LHCN-M2 (cell line): ENCODE measurements at places on chromosomes 4 and X. TPM values are rescaled to one million over a fixed set of nuclear protein-coding genes. Genes with fewer than 3 reads are reported as not detected.

The F11 gene
- not detected in 2 replicates for total RNA-seq

DNA sequence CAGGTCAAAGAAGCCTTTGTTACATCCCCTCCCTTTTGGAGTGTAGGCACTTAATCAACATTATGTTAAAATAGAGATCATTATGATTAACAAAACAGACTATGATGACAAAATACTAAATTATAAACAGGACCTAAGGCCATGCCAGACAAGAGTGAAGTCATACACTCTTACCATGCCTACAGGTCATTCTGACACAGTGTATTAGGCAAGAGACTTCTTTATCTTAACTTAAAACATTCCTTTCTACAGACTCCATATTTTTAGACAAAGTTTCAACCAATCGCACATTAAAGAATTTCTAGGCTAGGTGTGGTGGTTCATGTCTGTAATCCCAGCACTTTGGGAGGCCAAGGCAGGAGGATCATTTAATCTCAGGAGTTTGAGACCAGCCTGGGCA, 128.6 kb upstream of the SLC34A2 start:
- no peak for DNase-seq

The SH3TC1 gene
- 5.0 and 6.5 TPM in 2 replicates for total RNA-seq

DNA sequence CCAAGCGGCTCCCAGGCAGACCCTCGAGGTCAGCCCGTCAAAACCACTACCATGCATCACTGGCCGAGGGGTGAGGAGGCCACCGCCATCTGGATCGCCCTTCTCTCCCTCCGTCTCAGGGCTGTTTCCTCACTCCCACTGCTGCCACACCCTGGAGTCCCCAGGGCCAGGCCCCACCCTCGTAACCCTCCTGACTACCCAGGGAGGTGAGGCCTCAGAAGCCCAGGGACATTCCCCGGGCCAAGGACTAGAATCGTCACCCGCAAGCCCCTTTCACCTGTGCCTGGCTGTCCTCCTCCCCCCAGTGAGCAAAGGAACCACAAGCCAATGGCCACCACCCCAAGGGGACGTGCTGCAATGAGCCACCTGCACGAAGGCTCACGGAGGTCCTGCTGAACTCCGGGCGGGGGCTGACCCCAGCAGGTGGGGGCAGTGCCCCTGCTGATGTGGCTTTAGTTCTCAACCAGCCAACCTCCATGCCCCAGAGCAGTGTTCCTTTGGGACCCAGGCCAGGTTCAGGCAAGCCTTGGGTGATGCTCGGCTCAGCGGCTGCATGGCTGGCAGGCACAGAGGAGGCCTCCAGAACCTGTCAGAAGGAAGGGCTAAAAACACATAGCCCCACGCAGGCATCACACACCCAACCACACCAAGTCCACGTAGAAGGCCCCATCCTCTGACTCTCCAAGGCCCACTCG, 23.8 kb downstream of the PPP2R2C start:
- DNase-seq = no peak

The FAM47E gene
- 0.11 and 0.19 TPM in 2 replicates for total RNA-seq

DNA sequence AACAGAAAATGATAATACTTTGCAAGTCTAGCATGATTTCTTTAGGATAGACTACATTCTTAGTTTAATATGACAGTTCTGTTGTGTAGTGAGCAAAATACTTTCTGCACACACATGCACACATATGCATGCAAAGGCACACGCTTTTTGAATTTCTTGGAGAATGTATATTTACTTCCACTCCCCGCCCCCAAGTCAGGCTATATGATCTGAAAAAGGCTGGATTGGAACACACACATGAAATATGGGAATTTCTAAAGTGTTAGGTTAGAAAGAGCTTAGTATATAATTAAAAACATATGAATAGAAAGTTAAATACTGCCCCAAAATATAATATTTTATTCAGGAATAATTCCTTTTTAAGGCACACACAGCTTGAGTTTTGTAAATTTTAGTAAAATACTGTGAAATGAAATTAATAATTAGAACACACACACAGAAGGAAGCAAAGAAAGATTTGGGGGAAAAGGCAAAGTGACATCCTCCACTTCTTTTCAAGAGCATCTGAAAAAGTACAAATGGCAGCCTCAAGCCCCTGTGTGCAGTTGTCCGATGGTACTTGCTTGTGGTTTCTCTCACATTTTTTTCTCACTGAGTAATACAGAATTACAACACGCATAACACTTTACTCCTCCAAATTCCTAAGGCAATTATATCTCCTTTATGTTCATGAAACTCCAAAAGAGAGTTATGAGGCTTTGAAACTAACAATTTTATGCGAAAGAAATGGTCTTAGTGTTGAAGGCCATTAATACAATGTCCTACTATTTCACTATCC, 228.9 kb upstream of the ETNPPL start:
- peak; percentile 87 for DNase-seq

DNA sequence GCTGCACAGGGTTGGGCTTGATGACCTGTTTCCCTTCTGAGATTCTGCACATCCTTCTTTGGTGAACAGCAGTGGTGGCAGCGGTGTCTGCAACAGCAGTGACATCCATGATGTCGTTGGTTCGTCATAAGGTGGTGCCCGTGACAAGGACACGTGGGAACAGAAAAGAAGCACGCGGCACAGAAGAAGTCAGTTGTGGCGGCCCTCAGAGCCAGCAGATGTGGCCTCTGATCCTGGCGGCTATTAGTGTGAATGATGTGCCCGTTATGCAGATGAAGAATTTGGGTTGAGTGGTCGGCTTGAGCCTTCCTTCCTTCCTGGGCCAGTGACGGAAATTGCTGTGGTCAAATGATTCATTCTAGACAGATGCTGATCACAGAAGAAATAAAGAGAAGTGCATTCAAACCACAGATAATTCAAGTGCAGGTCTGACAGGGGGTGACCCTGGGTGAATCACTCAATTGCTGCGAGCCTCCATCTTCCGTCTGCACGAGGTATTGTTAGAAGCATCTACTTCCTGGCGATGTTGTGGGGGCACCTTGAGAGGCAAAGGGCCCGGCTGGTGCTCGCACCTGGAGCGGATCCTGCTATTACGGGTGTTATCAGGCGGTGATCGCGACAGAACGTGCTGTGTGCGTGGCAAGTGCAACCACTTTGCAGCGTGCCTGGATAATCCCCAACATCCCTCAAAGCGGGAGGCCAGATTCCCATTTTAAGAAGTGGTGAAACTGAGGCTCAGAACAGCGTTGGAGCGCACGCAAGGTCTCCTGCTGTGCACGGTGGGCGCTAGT, 215.2 kb upstream of the PSAPL1 start:
- DNase-seq = peak; percentile 98

- no peak for DNase-seq
Measured at GRCh38 chr4:139672215-139672614, 6.6 kb downstream of the MGST2 start.

DNA sequence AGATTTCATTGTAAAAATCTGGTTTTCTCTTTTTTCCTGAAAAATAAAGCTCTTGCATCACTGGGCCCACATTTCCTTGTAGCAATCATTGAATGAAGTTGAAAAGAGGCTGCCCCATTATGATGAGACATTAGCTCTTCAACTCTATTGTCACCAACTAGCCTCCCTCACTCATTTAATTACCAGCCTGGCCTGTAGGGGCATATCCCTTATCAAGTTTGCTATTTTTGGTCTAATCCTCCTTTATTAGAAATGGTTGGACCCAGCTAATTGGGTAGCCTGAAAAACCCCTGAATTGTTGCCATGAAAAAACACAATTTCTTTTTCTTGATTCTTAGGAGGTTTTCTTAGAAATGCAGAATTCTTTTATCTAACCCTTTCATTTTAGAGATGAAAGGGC, 164.6 kb upstream of the CASK start:
- DNase-seq = no peak

DNA sequence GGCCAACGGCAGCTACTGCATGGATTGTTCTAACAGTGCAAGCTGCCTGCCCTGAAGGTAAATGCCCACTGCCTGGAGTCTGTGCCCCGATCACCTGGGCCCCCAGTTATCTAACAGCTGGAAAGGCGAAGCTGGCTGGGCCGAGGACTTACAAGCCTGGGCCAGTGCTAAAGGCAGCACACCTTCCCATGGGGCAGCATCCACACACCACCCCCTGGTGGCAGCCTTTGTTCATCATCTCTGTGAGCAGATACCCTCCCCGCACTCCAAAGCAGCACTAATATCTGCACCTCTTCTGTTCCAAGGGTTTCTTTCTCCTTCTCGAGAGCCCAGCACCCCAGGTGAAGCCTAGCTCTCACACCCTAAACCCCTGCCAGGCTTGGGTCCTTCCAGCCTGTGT, 7.6 kb downstream of the SLC2A9 start:
- no peak for DNase-seq

The S100P gene
- not detected in 2 replicates for total RNA-seq

The SLITRK4 gene
- total RNA-seq = 3.0 and 5.6 TPM in 2 replicates

The TRAM1L1 gene
- 6.9 TPM in 2 replicates for total RNA-seq

DNA sequence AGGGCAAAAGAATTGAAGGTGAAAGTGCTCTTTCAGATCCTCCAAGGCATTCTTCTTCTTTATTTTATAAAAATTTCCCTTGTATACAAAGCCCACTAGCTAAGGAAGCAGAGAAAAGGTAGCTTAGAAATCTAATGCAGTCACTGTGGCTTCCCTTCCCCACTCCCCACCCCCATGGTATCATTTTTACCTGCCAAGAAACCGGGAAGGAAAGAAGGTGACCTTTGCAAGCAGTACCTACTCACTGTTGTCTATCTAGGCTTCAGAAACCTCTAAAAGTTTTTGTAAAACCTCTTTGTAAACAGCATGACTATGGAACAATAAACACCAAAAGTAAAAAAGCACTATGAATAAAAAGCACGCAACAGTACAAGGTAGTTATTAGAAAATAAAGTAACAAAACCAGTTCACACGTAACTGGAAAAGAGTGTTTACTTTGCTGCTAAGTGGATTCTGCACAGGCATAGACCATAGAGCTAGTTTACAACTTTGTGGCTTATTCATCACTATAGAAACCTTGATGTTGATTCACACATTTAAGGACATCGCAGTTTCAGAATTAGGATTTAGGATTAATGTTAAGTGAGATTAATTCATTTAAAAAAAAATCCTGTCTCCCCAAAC, 109.6 kb upstream of the FTHL17 start:
- DNase-seq = no peak

- no peak for DNase-seq
Measured at GRCh38 chrX:40385682-40386081, 195.1 kb upstream of the ATP6AP2 start.

DNA sequence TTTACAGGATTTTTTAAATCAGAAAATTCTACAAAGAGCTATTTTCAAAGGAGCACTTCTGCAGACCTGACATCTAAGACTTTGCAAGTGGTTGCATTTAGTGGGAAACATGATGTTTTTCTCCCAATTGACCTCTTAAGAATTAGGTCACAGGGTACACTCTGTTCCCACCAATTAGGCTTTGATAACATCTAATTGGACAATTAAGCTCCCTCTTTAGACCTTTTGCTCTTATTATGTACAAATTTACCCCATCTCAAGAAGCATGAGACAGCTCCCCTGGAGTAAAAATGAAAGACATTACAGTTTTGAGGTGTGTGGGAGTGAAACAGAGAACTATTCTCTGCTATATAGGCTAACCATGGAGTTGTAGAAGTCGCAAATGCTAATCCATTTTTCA, 31.8 kb upstream of the AGA start:
- DNase-seq = no peak

DNA sequence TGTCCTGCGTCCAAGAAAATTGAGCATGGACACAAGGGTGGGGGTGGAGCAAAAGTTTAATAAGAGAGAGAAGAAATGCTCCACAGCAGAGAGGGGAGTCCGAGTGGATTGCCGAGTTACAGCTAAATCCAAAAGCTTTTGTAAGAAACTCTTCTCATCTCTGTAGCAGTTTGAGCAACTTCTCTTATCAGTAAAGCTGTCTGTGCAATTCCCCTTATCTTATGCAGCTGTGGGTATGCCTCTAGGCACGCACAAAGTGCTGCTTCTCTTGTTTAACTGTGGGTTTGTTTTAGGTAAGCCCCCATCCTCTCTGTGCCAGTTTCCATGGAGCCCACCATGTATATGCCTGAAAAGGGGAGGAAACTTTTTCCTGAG, 44.8 kb downstream of the HMGB2 start:
- DNase-seq = no peak

DNA sequence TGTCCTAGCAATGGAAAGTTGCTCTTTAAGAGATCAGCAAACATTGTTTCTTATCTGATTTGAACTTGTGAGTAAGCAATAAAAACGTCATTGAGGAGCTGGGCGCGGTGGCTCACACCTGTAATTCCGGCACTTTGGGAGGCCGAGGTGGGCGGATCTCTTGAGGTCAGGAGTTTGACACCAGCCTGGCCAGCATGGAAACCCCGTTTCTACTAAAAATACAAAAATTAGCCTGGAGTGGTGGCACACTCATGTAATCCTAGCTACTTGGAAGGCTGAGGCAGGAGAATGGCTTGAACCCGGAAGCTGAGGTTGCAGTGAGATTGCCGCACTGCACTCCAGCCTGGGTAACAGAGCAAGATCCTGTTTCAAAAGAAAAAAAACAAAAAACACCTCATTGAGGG, 11.2 kb upstream of the PLAC8 start:
- no peak for DNase-seq

The ARAP2 gene
- total RNA-seq = not detected in 2 replicates

GRCh38 chr4:80913381-80913780, 117.1 kb upstream of the BMP3 start:
- DNase-seq = peak; percentile 12

The SNCA gene
- total RNA-seq = 10.1 TPM in 1 of 2 replicates, not detected in the other

- no peak for DNase-seq
Measured at GRCh38 chr4:102057122-102057521, 266.6 kb downstream of the BANK1 start.

DNA sequence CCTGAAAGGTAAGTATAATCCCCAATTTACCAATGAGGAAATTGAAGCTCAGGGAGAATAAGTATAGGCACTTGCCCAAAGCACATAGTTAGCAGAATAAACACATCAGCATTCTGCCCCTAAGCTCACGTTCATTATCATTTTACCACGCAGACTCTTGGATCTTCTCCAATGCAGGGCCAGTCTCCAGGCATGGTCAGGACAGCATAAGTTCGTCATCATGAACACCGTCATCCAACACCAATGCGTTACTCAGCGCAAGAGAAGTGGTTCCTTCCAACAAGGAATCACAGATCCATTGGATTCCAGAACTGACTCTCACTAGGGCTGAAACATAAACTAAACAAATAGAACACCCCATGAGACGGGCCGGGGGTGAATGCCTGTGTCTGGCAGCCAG, 86.5 kb upstream of the GPM6B start:
- no peak for DNase-seq

The GAGE12F gene
- not detected in 2 replicates for total RNA-seq

- DNase-seq = peak; percentile 23
Measured at GRCh38 chr4:120007191-120007871, 59.3 kb downstream of the MAD2L1 start.

DNA sequence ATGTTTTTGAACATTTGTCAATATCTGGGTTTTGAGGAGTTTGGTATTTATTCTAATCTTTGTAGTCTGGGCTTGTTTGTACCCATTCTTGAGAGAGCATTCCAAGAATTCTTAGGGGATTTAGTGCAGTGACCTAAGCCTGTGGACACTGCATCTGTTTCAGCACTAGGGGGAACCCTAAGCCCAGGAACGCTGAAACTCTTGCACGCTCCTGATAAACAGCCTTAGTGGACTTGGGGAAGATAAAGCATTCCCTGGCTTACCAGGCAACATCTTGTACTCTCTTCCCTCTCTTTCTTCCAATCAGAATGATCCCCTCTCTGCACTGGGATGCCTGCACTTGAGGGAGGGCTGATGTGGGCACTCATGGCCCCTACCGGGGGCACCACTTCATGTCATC, 654.9 kb upstream of the HTR2C start:
- no peak for DNase-seq

The MAGEA2 gene
- total RNA-seq = not detected in 2 replicates

The RTL5 gene
- total RNA-seq = 1.3 and 1.7 TPM in 2 replicates

- DNase-seq = no peak
Measured at GRCh38 chr4:31365006-31365690, 645.0 kb downstream of the PCDH7 start.

The BST1 gene
- 1.0 and 2.2 TPM in 2 replicates for total RNA-seq

GRCh38 chrX:107659768-107660167, 31.5 kb downstream of the PRPS1 start:
- DNase-seq = peak; percentile 52
